Activated CD4-positive, alpha-beta T cell treated with anti-CD3 and anti-CD28 coated beads, Interleukin-2, amount 10 ng/mL, durations not matched to agents 24 days and 14 days (primary cell): ENCODE measurements at places on chromosomes 11 and 22. TPM values are rescaled to one million over a fixed set of nuclear protein-coding genes. Genes with fewer than 3 reads are reported as not detected.

- H3K4me1 ChIP-seq, result peaks cover 21% of the 10 kb centered on the region
- H3K4me3 ChIP-seq, result peak within 1 kb of the TSS; percentile 74
- DNase-seq, result peak; percentile 69
- peak within 1 kb of the TSS; percentile 55 for H3K27ac ChIP-seq
These were observed at the start of gene XKR3 for GRCh38 chr22:16824716-16825687. XKR3 (minus strand) TSS chr22:16825411; CDS start chr22:16808073, 17,338 bp downstream.

DNA sequence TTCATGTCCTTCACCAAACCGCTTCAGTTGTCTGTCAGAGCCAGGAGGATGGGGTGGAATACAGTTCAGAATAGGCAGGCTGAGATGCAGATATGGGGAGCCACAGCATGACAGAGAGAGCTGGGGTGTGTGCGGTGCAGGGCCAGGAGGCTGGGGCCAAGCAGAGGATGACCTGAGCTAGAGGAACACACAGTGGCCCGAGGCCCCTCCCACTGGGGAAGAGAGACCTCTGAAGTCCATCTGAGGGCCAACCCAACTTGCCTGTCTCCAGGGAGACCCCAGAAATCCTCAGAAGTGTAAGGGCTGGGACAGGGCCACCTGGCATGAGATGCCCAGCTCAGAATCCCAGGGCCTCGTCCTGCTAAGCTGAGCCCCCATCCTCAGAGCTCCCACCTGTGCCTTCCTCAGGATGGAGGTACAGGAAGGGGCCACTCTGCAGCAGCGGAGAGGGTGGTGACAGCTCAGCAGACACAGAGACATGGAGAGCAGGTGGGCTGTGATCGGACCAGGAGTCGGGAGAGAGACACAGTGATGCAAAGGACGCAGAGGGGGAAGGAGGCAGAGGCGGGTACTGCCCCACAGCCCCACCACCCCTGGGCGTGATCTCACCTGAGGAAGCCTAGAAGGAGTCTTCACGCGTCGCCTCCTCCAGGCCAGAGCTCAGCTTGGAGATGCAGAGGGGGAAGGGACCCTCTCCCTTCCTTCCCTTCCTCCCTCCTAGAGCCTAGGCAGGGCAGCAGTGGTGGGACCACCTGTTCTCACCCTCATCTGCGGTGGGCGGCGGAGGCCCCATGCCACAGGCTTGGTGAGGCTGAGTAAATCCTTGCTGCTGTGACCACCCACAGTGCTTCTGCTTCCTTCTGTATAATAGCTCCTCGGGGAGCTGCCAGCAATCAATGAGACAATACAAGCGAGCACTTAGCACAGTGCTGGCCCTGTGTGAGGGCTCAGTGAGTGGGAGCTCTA lies 9.1 kb upstream of the TUB start:
- DNase-seq, result no peak
- H3K4me3 ChIP-seq, result no peak overlapping the region
- H3K4me1 ChIP-seq, result no peaks in the 10 kb centered on the region
- H3K27ac ChIP-seq, result no peak overlapping the region
- H3K36me3 ChIP-seq, result no peaks in the 10 kb centered on the region

GRCh38 chr11:1884303-1884700 lies 7.4 kb downstream of the PRR33 start:
- no peak overlapping the region for H3K4me3 ChIP-seq
- DNase-seq, result no peak
- H3K36me3 ChIP-seq, result peaks cover 19% of the 10 kb centered on the region
- no peak overlapping the region for H3K27ac ChIP-seq
- no peaks in the 10 kb centered on the region for H3K27me3 ChIP-seq

The SCARF2 gene
- 0.16 and 0.33 TPM in 2 replicates for total RNA-seq

- no peaks in the 10 kb centered on the region for H3K4me1 ChIP-seq
- H3K4me3 ChIP-seq, result no peak overlapping the region
- DNase-seq, result no peak
- no peaks in the 10 kb centered on the region for H3K27me3 ChIP-seq
These were observed 134.6 kb downstream of the CCDC34 start for GRCh38 chr11:27228232-27228905.

The CST6 gene
- 0.45 and 1.5 TPM in 2 replicates for total RNA-seq

DNA sequence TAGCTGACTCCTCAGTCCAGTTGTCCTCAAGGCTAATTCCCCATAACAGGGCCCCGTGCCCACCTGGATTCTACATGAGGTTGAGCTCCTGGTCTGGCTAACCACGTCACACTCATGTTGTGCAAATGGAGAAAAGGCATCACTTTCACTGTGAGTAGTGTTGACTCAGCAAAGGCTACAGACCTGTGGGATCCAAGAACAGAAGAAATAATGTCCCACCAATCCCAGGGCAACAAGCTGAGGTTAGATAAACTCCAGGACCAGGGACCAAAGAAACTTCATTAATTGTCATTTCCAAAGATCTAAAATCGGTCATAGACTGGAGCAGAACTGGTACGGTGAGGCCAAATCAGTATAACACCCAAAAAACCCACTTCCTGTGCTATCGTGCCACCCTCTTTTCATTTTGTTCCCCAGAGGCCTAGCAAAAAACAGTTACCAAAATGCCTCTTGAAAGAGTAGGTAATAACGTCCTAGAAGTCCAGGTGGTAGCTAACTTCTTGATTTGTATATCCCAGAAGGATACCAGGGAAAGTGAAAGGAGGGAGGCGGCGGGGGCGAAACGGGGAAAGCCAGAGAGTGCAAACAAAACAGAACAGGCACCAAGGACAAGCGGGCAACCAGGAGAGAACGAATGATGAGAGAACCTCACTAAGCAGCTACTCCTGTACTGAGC lies 1.4 kb downstream of the PCSK7 start:
- H3K4me1 ChIP-seq, result peaks cover 45% of the 10 kb centered on the region
- peak overlapping the region; percentile 98 for H3K27ac ChIP-seq
- no peaks in the 10 kb centered on the region for H3K27me3 ChIP-seq
- H3K36me3 ChIP-seq, result peaks cover 48% of the 10 kb centered on the region
- DNase-seq, result peak; percentile 84
- H3K4me3 ChIP-seq, result peak overlapping the region; percentile 93

The NLRP14 gene
- total RNA-seq, result 0.09 and 0.21 TPM in 2 replicates

DNA sequence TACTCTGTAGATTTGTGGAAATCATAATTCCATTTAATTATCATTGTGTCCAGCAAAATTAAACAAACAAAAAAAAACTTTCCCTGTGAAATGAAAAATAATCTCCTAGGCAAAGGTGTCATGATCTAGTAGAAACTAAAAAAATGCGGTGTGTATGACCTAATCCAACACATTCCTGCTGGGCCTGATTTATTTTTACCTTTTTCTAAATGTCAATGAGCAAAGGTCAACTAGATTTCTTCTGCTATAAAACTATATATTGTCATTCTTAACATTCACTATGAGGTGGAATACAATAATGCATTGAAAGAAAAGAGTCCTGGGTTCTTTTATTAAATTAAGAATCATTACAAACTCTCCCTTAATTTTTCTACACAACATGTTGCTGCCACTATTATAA lies 57.1 kb upstream of the MN1 start:
- peaks cover 63% of the 10 kb centered on the region for H3K36me3 ChIP-seq
- no peaks in the 10 kb centered on the region for H3K27me3 ChIP-seq
- no peak overlapping the region for H3K27ac ChIP-seq
- H3K4me3 ChIP-seq, result no peak overlapping the region
- peaks cover 5% of the 10 kb centered on the region for H3K4me1 ChIP-seq
- DNase-seq, result no peak

The OR52N4 gene
- total RNA-seq, result 0.38 TPM in 1 of 2 replicates, not detected in the other

The RFPL2 gene
- total RNA-seq, result not detected in 2 replicates

DNA sequence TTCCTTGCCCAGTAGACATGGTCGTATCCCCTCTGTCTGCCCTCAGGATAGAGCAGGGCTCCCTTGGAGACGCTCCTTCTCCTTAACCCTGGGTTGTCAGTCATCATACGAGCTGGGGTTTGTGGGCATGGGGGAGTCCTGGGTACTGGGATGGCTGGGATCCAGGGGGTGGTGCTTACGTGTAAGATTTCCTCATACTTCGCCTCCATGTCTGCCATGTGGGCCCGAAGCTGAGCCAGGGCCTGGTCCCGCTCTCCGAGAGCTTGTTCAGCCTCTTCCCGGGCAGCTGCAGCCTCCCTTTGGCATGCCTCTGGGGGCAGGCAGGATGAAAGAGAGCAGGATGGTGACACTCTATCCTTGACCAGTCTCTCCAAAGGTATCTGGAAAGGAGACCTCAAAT lies 5.3 kb downstream of the NHERF4 start:
- no peak for DNase-seq
- no peaks in the 10 kb centered on the region for H3K36me3 ChIP-seq
- no peak overlapping the region for H3K4me3 ChIP-seq
- H3K27me3 ChIP-seq, result no peaks in the 10 kb centered on the region
- no peaks in the 10 kb centered on the region for H3K4me1 ChIP-seq
- H3K27ac ChIP-seq, result no peak overlapping the region

DNA sequence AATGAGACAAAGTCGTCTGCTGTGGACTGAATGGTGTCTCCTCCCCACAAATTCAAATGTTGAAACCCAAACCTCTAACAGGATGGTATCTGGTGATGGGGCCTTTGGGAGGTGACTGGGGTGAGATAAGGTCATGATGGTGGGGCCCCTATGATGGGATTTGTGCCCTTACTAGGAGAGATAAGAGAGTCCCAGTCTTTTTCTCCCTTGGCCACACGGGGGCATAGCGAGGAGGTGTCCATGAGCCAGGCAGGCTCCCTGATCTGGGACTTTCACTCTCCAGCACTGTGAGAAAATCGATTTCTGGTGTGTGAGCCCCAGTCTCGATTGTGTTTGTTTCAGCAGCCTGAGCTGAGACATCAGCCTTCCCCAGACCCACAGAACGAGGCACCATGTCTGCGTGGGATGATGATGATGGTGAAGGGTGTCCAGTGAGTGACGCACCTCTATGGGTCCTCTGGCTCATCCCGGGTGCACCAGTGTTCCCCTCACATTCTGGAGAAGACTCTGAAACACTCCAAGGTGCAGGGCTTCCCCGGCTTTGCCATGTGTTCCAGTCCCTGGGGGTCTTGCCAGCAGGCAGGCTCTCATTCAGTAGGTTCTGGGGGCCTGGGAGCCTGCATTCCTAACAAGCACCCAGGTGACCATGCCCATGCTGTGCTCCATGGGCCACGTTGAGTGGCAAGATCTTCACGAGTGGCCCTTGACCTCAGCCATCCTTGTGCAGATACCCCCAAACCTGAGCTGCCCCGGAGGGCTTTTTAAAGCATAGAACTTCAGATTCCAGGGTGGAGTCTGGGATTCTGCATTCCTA lies 363.0 kb downstream of the CTTN start:
- no peaks in the 10 kb centered on the region for H3K36me3 ChIP-seq
- H3K27me3 ChIP-seq, result no peaks in the 10 kb centered on the region

DNA sequence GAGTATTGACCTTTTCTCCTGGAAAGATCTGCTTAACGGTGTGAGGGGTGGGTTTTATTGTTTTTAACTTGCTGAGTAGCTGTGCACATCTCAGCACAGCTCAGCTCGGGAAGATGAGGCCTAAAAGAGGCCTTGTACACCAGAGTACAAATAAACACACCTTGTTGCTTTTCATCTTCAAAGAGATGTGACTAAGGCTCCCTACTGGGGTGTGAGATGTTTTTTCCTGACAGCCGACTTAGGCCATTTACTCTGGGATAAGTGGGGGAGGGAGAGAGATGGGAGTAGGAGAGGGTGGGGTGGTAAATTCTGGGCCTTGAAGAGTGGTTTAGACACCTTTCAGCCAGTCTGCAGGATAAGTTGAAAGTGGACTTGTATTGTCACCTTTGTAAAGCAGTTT lies 2.9 kb downstream of the LDLRAD3 start:
- H3K27me3 ChIP-seq, result peaks cover 43% of the 10 kb centered on the region
- peaks cover 7% of the 10 kb centered on the region for H3K4me1 ChIP-seq
- DNase-seq, result no peak
- H3K27ac ChIP-seq, result no peak overlapping the region
- no peak overlapping the region for H3K4me3 ChIP-seq
